Motor neuron (in vitro differentiated cells): ENCODE measurements at places on chromosomes 1 and 21. TPM values are rescaled to one million over a fixed set of nuclear protein-coding genes. Genes with fewer than 3 reads are reported as not detected.

DNA sequence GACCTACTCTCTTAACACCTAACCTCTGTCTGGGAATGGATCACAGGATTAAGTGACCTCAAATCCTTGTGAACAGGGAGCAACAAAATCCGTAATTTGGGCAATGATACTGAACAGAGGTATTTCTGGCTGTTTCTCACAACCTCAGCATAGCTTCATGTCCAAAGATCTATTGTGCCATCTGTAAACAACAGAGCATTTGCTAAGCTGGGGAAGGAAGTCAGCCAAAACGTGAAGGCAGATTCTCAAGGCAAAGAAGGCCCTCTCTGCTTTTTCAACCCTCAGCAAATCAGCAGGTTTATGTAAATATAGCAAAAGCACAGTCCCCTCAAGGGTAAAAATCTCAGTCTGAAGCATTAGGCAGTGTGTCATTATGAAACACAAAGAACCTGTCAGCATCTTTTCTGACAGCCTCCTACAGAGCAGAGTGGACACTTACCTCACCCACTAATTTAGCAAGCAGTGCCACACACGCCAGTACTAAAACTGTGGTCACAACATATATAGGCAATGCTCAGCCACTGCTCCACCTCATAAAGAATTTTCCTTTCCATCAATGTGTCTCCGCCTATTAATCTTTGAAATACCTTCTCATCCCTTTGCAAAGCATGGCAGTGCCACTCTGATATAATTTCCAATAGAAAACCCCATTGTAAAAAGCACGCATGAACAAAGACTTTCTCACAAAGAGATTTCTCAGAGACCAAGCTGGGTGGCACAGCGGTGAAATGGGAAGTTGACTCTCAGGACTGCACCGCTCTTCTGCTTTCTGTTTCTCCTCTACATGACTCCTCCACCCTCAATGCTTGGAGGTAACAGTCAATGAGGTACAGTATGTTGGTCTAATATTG is 188.0 kb downstream of the RERE start:
- peak; percentile 43 for ATAC-seq

DNA sequence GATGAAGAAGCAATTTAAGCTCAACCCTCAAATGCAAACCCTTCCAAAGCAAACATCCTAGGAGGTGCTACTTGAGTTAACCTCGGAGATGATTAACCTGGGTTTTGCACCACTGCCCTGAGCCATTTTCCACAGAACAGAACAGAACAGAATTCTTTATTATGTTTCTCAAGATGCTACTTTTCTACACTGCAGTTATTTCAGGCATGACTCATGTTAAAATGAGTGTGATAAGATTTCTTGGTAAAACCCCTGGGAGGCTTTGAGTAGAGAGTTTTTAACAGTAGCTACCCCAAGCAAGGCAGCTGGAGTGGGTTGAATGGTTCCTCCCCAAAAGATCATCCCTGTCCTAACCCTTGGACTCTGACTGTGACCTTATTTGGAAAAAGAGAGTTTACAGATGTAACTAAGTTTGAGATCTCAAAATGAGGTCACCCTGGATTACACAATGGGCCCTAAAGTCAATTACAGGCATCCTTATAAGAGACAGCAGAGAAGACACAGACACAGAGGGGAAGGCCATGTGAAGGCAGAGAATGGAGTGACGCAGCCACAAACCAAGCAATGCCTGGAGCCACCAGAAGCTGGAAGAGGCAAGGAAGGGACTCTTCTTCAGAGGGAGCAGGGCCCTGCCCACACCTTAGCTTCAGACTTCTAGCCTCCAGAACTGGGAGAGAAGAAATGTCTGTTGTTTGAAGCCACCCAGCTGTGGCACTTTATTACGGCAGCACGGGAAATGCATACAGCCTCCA is 153.4 kb downstream of the ETS2 start:
- ATAC-seq: no peak

- ATAC-seq: no peak
Observed at GRCh38 chr1:175459591-175460238, 267.1 kb upstream of the KIAA0040 start.

DNA sequence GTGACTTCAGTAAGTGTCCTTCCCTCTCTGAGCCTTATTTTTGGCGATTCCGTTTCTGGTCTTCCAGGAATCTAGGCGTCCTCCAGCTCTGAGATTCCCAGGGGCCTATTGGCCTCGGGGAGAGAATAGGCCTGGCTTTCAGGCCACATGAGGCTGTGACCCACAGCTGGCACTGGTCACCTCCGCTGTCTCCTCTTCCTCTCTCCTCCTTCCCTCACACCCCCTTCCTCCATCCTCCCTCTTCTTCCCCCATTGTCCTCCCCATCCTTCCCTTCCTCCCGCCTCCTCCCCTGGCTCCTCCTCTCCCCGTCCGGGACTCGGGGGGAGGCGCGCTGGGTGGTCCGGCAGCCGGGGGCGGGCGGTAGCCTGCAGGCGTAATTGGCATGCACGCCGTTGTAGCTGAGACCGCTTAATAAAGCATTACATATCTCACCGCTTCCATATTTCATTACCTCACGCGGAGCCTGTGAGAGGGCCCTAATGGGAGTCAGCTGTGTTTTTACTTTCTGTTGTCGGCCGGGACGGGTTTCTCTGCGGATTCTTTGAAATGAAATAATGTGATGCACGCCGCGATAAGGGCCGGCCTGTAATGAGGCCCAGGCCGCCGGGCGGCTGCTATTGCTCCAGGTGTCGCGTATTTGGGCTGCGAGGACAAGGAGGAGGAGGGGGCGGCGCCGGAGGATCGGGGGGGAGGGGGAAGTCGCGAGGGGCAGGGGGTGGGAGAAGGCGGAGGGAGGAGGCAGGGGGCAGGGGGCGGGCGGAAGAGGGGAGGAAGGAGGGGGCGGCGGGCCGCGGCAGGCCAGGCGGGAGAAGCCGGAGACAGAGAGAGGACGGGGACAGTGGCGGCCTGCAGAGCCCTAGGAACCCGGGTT is 95.3 kb downstream of the FOXD2 start:
- ATAC-seq: peak; percentile 88

DNA sequence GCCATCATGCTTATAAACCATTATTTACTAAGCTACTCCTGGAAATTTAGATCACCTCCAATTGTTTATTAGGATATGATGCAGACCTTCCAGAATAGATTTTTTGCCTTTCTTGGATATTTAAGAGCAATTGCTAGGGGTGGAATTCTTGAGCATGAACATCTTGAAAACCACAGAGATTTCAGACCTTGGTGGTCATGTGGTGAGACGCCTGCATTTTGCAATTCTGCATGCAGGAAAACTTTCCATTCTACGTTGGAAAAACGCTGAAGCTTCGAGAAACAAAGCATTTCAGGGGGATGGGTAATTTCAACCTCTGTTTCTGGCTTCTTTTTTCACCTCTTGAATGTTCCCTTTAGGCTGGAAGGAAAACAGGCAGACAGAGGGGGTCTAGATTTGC is 596.3 kb downstream of the KIF26B start:
- ATAC-seq: no peak

The UBXN10 gene
- 0.13 and 0.89 TPM in 2 replicates for total RNA-seq

The NTNG1 gene
- total RNA-seq: 3.7 and 22.0 TPM in 2 replicates

GRCh38 chr1:3471356-3472087 is 17.1 kb downstream of the ARHGEF16 start:
- peak; percentile 84 for ATAC-seq
